ENCODE measurements at places on chromosomes 4 and X.

DNA sequence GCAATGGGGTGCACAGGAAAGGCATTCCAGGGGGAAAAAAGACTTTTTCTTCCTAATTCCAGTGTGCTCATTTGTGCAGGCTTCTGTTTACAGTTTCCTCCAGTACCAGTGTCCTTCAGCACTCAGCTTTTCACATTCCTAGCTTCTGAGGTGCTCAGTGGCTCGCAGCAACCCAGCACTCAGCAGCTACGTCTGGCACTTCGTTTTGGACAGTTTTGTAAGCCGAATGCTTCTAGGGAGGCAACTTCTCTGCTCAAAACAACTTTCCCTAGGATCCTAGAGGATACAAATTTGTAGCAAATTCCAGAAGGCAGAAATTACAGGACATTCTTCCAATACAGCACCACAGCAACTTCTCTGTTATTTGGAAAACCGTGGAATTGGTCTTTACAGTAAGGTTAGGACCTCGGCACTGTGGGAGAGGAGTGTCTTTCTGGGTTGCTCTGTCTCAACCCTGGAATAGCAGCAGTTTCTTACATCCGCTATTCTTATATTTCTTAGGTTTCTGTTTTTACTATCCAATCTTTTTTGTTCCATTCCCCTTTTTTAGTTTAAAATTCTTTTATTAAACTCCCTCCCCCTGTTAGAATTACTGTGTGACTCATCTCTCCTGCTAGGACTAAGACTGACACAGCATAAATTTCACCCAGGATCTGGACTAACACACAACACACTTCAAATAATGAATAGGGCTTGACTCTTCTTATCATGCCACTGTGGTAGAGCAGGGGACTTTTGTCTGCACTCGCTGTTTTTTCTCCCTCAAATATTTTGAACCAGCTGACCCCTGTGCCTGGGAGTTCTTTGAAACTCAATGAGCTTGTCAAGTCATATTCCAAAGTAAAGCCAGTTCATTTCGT is 1314.7 kb downstream of the FSTL5 start:
- DNase-seq = no peak

- no peak for DNase-seq
These were observed 33.9 kb downstream of the TMSB4X start for GRCh38 chrX:13008851-13009250.

DNA sequence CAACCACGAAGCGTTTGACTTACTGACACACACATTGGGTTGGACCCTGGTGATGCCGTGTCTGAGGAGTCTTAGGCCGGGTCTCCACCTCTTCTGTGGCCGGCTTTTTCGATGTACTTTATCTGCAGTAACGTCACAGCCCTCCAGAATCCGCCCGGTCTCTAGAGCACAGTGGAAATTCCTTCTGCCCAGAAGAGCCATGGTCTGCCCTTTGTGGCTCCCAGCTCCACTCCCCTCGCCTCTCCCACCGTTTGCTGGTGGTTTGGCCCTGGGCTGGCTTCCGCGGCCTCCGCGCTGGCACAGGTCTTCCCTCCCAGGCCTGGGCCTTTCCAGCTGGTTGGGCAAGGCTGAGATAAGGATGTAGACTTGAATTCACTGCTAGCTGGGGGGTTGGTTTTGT is 4.3 kb downstream of the MAEA start:
- no peak for DNase-seq

GRCh38 chr4:47251348-47252135 is 212.0 kb downstream of the COMMD8 start:
- DNase-seq = no peak

- DNase-seq = no peak
These were observed 48.4 kb upstream of the SPANXN2 start for GRCh38 chrX:143768976-143769375.

- DNase-seq = no peak
These were observed 525.7 kb downstream of the PPARGC1A start for GRCh38 chr4:23364167-23364566.

DNA sequence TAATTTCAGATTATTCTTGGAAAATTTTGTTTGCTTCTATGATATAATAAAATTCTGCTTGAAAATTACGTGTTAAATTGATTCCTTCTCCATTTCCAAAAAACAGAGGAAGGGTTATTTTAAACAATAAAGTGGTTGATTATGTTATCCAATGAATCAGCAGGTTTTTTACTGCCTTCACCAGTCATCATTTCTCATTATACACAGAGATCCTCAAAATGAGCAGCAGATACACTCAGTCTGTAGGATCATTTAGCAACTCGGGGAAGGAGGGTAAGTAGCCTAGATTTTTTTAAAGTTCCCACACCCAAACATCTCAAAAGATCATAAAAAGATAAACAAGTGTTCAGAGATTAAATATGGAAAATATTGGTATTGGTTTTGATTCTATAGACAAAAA is 6.8 kb upstream of the TMEM144 start:
- no peak for DNase-seq

GRCh38 chr4:41505161-41505661 is 32.7 kb upstream of the LIMCH1 start:
- DNase-seq = no peak

GRCh38 chr4:120824946-120825345 is 97.6 kb downstream of the PRDM5 start:
- no peak for DNase-seq

DNA sequence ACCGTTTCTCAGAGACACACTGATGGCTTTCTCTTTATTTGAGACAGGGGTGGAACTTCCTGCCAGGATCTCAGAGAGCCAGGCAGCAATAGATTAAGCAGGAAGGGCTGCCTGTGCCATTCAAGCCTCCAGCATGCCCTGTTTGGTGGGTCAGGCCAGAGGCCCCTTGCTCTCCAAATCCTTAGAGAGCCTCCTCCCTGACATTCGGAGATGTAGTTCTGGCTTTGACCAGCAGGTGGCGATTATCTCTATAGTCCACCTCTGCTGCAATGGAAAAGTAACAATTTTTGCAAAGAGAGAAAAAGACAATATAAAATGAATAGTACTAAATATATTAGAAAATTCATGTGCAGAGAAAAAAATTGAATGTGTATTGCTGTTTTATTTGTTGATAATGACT is 93.9 kb downstream of the NXF2B start:
- no peak for DNase-seq

DNA sequence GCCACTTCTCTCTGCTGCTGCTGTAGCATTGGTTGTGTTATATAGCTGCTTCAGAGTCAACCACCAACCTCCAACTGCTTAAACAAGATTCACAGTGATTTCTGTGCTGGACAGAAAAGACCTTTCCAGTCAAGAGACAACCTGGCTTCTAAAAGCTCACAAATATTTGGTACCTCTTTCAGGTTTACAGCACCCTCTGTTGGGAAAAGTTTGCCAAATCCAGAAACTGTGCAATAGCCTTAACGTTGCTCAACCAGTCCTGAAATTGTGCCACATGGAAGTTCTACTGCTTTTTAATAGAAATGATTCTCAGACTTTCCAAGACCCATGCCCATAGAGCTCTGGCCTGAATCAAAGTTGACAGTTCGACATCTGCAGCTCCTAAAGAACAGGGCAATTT is 842.1 kb upstream of the HTR2C start:
- DNase-seq = no peak

GRCh38 chr4:128600996-128601871 is 208.3 kb upstream of the JADE1 start:
- no peak for DNase-seq

GRCh38 chr4:157840034-157840433 is 332.8 kb downstream of the GASK1B start:
- DNase-seq = no peak

DNA sequence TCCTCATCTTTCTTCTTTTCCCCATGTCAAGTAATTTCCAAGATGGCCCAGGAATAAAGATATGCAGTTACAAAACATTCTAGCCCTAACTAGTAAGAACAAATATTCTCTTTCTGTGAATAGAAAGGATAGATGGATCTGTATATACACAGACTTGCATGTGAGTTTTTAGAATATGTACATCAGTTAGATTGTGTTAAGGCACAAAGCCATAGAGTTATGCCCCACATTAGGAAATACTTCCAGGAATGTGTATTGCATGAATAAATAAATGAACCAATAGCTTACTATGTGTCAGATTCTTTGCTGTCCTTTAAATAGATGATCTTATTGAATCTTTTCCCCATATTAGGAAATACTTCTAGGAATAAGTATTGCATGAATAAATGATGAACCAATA is 46.0 kb upstream of the TMPRSS11E start:
- no peak for DNase-seq

GRCh38 chr4:21778702-21779101 is 169.9 kb downstream of the KCNIP4 start:
- no peak for DNase-seq

DNA sequence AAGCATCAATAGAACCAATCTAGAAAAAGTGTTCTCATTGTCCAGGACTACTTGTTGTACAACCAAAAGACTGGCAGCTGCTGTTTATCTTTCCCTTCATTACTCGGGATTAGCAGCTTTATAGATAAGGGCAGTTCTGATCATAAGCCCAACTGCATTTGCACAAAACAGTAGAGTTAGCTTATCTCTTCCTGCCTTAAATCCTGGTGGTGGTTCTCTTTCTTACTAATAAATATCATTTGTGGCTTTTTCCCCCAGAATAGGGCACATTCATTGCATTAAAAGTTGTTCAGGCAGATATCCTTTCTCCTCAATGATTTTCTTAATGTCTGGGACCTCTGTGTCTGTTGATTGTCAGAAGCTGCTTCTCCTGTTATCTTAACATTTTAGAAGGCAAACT is 20.2 kb upstream of the RRAGB start:
- DNase-seq = no peak

- DNase-seq = no peak
These were observed 20.7 kb upstream of the RNF150 start for GRCh38 chr4:141153751-141154510.

GRCh38 chrX:70664726-70665125 is 220.1 kb downstream of the DLG3 start:
- no peak for DNase-seq

DNA sequence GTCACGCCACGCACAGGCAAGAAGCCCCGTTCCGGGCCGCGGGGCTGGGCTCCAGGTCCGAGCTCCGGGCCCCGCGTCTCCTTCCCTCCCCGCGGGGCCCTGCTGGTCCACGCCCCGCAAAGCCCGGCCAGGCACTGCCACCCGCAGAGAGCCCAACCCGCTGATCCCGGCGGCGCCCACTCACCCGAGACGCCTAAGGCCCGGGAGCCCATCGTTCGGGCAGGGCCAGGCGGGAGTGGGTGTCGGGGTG is 870 bp downstream of the PDZD4 start:
- DNase-seq = no peak

GRCh38 chr4:148443512-148444295 is 1.5 kb upstream of the NR3C2 start:
- no peak for DNase-seq

- DNase-seq = no peak
These were observed 140.2 kb upstream of the PJA1 start for GRCh38 chrX:69305333-69306062.

- no peak for DNase-seq
These were observed 54.6 kb downstream of the NIPAL1 start for GRCh38 chr4:48071191-48071590.

DNA sequence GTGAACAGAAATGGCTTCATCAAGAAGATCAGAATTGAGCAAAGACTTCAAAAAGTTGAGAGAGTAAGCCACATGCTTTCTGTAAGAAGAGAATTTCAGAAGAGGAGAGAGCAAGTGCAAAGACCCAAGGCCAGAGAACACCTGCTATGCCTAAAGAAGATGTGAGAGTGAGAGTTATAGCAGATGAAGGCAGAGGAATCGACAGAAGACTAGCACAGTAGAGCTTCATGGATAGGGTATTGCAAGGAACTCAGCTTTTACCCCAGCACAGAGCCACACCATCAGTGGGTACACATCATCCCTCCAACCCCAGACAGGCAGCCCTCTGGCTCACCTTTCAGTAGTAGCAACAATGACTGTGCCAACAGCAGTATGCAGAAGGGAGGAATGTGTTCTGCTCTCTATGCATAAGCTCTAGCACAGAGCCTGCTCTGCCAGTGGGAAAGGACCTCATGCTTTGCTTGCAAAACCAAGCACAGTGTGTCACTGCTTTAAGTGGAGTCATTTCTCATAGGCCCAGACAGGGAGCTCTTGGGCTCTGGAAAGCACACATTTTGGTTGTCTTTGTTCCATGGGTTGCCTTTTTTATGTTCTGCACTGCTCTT is 318.6 kb downstream of the NAF1 start:
- no peak for DNase-seq

GRCh38 chrX:1449036-1449822 is 3.5 kb downstream of the ASMTL start:
- no peak for DNase-seq

DNA sequence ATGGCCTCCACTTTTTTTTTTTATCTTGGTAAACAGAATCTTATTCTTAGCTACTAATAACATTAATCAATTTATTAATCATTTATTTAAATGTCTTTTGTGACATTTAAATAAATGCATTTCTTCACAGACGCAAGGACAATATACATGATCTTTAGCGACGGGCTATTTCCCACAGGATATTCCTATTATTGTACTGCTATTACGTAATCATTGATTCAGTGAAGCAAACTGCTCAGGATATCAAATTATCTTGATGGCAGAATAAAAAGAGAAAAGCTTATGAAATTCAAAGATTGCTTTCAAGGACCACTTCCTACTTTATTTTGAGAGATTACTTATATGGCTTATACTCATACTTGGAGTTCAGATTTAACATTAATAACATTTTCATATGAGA is 114.1 kb downstream of the FAM9B start:
- no peak for DNase-seq

- no peak for DNase-seq
These were observed 26.2 kb downstream of the CD99 start for GRCh38 chrX:2717312-2717711.

GRCh38 chrX:118536204-118536603 is 40.6 kb downstream of the DOCK11 start:
- no peak for DNase-seq

DNA sequence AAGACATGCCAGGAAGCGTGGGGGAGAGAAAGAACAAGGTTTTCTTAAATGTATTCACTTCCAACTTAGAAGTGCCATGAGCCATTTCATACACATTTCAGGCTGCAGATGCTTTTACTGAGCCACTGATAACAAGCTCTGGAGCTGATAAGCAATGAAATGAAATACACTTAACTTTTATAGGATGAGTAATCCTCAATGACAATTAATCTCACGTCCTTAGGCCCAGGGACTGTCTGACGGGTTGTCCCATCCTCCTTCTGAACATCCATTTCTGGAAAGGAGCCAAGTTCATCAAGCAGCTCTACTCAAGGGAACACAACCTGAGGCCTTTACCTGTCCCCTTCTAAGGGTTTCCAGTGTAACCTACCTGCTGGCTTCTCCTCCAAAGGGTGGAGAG is 121.2 kb downstream of the PARM1 start:
- DNase-seq = no peak

- no peak for DNase-seq
These were observed 94.5 kb upstream of the GALNTL6 start for GRCh38 chr4:171718665-171719064.

GRCh38 chr4:73650250-73650649 is 30.0 kb upstream of the RASSF6 start:
- DNase-seq = no peak

- no peak for DNase-seq
These were observed 23.0 kb downstream of the HMX1 start for GRCh38 chr4:8848507-8849265.

- no peak for DNase-seq
These were observed 17.7 kb upstream of the ANXA3 start for GRCh38 chr4:78533854-78534253.

Data from cerebellar nuclear complex (tissue), 1 donor.